ENCODE measurements at places on chromosomes 11 and 22. TPM values are rescaled to one million over a fixed set of nuclear protein-coding genes. Genes with fewer than 3 reads are reported as not detected.

DNA sequence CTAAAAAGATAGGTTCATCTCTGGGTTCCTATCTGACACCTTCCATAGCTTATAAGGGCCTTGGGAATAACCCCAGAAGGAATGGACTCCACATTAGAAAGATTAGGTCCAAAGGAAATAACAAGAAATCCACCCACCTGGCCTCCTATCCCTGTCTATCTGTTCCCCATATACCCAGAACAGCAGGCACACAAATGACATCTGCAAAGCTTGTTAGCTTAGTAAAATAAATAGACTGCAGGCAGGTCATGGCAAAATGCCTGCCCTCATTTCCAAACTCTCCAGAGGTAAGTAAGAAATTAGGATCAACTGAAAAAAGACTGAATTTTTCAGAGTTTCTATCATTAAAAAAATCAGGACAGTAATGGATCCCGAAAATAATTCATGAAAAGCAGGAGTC lies 489.5 kb downstream of the DLG2 start:
- H3K4me3 ChIP-seq: no peak overlapping the region
- H3K36me3 ChIP-seq: no peaks in the 10 kb centered on the region

CATSPER1 gene
- total RNA-seq: 1.0 TPM

- H3K4me1 ChIP-seq: no peaks in the 10 kb centered on the region
- H3K27ac ChIP-seq: no peak overlapping the region
- no peak overlapping the region for H3K4me3 ChIP-seq
- no peaks in the 10 kb centered on the region for H3K27me3 ChIP-seq
- H3K36me3 ChIP-seq: no peaks in the 10 kb centered on the region
- DNase-seq: no peak
These were observed 23.3 kb downstream of the P4HA3 start for GRCh38 chr11:74288161-74288560.

- H3K27me3 ChIP-seq: no peaks in the 10 kb centered on the region
- no peaks in the 10 kb centered on the region for H3K36me3 ChIP-seq
- no peak overlapping the region for H3K27ac ChIP-seq
- no peak for DNase-seq
- no peaks in the 10 kb centered on the region for H3K4me1 ChIP-seq
These were observed 40.3 kb upstream of the RASSF10 start for GRCh38 chr11:12968826-12969225.

GRCh38 chr11:132771746-132772145 lies 760.6 kb downstream of the OPCML start:
- no peaks in the 10 kb centered on the region for H3K27me3 ChIP-seq
- no peaks in the 10 kb centered on the region for H3K36me3 ChIP-seq
- no peak overlapping the region for H3K27ac ChIP-seq
- H3K4me3 ChIP-seq: no peak overlapping the region

- H3K36me3 ChIP-seq: no peaks in the 10 kb centered on the region
- H3K27me3 ChIP-seq: no peaks in the 10 kb centered on the region
- peak; percentile 60 for DNase-seq
- no peaks in the 10 kb centered on the region for H3K4me1 ChIP-seq
- no peak overlapping the region for H3K4me3 ChIP-seq
These were observed 73.3 kb downstream of the PARVB start for GRCh38 chr22:44097263-44098020.

- no peaks in the 10 kb centered on the region for H3K4me1 ChIP-seq
- no peak for DNase-seq
- peaks cover 2% of the 10 kb centered on the region for H3K27me3 ChIP-seq
- H3K27ac ChIP-seq: no peak overlapping the region
- H3K36me3 ChIP-seq: no peaks in the 10 kb centered on the region
- H3K4me3 ChIP-seq: no peak overlapping the region
These were observed 36.1 kb downstream of the MMP20 start for GRCh38 chr11:102589047-102589459.
